ENCODE measurements at places on chromosomes 5 and 9.

DNA sequence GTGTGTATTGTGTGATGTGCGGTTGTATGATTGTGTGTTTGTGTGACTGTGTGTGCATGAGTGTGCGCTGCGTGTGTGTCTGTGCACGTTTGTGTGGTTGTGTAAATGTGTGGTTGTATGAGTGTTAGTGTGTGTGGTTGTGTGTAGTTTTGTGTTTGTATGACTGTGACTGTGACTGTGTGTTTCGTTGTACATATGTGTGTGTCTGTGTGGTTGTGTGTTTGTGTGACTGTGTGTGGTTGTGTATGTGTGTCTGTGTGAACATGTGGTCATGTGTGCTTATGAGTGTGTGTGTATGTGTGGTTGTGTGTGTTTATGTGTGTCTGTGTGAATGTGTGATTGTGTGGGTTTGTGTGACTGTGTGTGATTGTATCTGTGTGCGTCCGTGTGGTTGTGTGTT is 197.8 kb downstream of the TTLL11 start:
- no peak for DNase-seq

DNA sequence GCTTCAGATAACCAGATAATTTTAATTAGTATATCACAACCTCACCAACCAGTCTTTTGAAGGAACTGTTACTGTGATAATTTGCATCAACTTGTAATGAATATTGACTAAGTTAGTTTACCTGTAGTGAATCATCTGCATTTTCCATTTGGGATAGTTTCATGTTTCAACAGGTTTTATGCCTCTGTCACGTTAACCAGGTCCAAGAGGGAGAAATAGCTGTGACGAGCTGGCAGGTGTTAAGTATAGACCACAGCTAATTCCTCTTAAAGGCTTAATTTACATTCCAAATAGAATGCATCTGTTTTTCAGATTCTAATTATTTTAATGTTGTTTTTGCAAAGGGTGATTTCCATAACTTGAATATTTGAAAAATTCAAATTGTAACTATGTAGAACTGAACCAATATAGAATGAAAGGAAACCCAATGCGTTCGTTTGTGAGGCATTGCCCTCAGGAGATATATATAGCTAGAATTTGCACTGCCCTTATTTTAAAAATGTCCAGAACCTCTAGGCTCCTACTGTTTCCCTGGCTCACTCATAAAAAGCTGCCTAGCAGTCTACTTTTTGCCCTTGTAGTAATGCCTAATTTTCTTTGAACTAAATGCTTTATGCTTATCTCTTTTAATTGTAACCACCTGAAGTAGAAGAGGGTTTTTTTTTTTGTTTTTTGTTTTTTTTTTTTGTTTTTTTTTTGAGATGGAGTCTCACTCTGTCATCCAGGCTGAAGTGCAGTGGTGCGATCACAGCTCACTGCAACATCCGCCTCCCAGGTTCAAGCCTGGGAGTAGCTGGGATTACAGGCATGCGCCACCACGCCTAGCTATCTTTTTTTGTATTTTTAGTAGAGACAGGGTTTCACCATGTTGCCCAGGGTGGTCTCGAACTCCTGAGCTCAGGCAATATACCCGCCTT is 270.5 kb downstream of the SMARCA2 start:
- no peak for DNase-seq

- DNase-seq, result no peak
Observed at GRCh38 chr9:133702798-133703590, 35.2 kb downstream of the SARDH start.

DNA sequence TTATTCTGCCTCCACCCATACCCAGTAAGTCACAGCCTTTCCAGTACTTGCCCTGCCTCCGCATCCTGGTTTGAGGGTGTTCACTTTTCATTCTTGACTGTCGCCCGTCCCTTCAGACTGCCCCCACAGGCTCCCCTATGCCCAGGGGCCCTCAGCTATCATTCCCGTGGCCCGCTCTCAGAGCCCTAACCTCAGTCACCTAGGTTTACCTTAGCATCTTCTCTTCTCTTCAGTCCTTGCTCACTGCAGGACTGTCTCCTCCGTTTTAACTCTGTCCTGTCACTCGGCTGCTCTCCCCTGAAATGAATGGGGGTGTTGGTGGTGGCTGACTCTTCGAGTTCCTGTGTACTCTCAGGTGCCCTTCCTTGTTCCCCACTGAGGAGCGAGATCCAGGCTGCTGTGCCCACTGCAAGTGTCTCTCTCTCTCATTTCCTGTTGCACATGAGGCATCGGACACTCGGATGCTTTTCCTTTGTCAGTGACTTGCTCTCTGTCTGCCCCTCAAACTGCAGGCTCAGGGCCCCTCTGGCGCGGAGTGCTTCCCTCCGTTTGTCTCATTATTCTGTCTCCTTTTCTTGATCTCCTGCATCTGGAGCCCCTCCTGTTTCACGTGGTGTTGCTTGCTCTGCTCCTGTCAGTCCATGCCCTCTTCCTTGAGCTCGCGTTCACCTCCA is 89.8 kb downstream of the CACNA1B start:
- DNase-seq, result no peak

GRCh38 chr5:353612-354580 is 32.4 kb downstream of the AHRR start:
- DNase-seq, result no peak

DNA sequence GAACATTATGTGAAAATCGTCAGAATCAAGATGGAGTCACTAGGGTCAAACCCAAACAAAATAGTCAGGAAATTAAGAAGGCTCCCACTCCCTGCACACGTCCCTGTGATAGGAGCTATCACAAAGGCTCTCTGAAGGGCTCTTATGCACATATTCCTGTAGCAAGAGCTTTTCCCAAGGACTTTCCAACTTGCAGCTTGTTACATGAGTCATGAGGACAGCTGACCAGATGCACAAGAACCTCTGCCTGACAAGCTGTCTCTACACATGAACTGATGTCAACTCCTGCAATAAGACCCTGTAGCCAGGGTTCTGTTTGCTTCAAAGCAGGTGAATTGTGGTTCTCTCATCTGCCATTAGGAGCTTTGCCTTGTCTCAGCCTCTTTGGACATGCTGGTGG is 122.4 kb downstream of the OLFM1 start:
- DNase-seq, result no peak

DNA sequence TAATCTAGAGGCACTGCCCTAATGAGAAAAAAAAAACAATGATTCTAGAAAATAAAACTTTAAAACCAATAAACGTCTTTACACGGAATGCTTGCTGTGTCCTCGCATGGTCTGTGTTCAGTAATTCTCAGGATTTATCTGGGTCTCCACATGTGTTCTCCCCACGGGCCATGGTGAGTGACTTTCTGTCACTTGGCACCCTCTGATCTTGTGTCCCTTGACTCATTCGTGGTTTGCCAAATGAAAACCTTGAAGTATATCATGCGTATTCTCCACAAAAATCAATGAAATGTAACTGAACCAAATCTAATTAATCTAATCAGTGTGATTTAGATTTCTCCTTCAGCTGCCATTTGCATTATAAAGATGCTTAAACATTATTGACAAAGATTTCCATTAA is 48.0 kb downstream of the UBE2QL1 start:
- DNase-seq, result no peak

DNA sequence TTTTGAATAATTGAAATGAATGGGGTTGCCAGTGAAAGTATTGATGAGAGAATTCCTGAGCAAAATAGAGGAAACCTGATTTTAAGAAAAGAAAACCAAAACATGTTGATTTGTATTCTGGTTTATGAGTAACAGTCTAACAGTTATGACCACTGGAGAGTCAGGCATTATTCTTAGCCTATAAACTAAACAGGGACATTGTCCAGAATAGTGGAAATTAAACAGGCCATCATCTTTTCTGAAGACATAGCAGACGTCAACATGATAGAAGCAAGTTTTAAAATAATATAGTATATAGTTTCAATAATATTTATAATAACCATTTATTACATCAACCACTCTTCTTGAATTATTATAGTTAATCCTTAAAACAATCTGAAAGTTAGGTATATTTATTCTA is 178.3 kb upstream of the MPDZ start:
- no peak for DNase-seq

GRCh38 chr9:7088611-7089010 is 330.8 kb downstream of the KDM4C start:
- DNase-seq, result no peak

DNA sequence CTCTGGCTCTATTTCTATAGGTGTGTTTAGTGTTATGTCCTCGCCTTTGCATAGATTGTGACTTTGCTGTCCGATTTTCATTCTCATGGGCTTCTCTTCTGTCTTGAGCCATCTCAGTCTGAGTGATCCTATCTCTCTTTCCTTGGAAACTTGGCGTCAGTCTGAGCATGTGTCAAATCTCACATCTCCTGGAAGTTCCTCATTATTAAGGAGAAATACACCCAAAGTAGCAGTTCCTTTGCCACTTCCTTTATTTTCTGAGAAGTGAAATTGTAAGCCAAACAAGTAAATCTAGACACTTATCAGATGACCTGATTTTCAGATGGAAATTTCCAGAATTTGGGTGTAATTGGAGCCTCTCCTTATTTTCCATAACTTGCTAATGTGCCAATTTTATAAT is 126.9 kb upstream of the ANKH start:
- no peak for DNase-seq

DNA sequence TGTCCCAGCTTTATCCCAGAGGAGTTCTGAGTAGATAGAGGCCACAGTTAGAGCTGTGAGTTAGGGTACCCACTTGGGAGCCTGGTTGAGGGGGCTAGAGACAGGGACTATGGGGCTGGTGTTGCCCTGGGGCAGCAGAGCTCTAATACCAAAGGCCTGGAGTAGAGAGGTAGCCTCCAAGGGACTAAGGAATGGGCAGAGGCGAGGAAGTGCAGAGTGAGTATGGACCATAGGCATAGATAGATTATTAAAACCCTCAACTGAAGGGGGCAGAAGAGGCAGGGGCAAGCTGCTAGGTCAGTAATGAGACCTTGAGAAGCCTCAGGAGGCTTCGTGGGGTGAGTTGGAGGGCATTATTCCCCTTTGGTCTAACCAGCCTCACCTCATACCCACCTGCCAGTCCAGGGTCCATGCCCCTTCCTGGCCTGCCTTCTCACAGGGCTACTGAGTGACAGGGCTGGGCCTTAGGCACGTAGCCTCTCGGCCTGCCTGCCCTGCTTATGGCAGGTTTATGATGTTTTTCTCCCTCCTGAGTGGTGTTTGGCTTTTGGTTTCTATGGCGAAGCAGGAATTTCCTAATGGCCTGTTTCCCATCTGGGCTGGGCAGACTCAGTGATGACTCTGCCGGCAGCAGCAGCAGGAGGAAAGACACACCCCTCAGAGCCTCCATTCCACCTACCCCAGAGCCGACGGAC is 8.0 kb downstream of the PDLIM4 start:
- DNase-seq, result no peak

DNA sequence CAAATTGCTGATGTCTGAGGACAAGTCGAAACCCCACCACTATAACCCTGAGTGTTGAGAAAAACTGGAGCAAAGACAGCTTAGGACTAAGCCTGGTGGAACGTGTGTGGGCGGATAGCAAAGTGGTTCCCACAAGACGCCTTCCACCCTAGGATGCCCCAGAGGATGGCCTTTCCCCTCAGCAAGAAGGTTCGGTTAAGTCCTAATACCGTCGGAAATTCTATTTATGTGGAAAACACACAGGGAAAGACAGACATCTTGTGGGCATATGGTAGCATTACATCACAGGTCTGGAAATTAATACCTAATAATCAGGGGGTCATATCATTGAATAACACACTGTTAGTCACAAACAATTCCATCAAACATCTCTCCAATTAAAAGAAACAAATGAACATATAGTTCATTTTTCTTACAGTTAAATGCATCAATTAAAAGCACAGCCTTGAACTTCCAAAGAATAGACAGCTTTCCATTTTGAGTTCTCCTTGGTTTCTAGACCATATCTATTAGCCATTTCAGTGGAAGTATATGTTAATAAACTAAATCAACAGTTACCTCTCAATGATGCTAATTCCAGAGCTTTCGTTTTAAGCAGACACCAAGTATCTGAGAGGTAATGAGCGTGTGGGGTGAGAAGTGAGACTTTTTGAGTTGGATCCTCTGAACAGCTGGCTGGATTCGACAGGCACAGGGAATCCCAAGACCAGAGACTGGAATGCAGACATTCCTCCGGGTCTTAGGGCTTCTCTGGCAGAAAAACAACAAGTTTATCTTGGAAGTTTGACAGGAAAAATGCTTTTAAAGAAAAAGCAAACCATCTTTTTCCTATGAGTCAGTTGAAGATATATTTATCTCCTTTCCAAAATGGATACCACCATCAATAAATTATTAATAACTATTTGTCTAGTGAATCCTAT is 2.9 kb upstream of the ICE1 start:
- no peak for DNase-seq

DNA sequence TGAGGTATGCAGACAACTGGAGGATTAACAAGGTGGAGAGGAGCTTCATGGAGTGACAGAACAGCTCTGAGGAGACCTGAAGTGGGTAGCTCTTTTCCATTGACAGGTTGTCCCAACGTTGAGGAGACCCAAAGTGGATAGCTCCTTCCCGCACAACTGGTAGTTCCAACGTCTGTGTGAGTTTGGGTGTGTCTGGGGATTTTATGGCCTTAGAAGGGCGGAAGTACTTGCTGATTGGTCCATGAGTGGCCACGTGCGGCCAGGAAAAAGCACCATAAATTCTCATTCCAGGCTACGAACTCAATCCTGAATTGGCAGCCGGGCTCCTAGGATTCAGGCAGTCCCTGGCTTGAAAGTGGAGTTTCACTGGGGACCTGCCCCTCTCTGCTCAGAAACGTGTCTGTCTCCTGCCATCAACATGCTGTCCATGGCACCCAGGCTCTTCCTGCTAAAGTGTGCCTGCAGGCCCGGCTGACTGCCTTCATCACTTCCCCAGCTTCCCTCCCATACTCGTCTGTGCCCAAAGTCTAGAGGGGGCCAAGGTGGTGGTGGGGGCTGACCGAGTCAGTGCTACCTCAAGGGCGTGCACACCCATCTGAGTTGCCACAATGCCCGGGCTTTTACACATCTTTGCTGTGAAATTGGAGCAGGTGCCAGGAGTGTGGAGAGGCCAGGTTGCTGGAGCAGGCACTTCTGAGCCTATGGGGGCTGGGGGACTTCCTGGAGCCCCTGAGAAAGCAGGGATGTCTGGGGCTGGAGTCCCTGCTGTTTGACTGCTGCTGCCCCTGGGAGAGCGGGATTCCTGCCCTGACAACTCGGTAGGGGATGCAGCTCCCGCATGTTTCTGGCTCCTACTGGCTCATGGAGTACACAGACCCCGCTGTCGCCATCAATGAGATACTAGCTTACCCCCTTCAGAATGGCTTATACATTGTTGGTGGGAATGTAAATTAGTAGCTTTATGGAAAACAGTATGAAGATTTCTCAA is 2034.6 kb upstream of the ACO1 start:
- no peak for DNase-seq

DNA sequence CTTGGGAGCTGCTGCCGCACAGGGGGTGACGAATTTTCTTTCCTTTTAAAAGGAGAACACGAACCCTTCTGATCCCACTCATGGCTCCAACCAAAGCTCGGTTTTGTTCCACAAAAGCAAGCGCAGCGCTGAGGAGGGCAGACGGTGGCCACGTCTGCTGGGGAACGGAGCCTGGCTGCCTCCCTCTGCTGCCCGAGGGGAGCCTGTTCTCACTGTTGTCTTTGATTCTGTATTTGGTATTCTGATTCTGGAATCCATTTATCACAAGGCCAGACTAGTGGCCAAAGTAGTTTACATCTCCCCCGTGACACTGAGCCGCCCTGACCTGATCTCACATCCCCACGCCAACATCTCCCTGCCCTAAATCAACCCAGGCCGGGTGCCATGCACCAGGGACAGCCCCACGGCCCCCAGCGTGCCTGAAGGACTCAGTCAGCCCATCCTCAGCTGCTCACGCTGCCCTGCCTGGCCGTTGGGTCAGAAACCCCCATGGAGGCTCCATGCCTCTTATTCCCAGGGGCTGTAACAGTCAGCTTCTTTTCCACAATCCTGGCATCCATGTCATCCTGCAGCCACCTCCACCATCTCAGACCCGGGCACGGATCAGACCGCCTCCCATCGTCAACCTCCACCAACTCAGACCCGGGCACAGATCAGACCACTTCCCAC is 6.7 kb upstream of the NSMF start:
- no peak for DNase-seq

All from CD4-positive, alpha-beta T cell treated with Interleukin-12 subunit alpha and Interleukin-12 subunit beta, for 1 hour (primary cell).